ENCODE measurements at places on chromosomes 4 and X. TPM values are rescaled to one million over a fixed set of nuclear protein-coding genes. Genes with fewer than 3 reads are reported as not detected.

PJA1 gene
- 20.7 TPM for total RNA-seq

STK32B gene
- total RNA-seq = not detected

NMU gene
- 0.63 TPM for total RNA-seq

BEND2 gene
- total RNA-seq = not detected

CHRDL1 gene
- total RNA-seq = not detected

EXOC1L gene
- total RNA-seq = not detected

PIR gene
- 3.1 TPM for total RNA-seq

DNA sequence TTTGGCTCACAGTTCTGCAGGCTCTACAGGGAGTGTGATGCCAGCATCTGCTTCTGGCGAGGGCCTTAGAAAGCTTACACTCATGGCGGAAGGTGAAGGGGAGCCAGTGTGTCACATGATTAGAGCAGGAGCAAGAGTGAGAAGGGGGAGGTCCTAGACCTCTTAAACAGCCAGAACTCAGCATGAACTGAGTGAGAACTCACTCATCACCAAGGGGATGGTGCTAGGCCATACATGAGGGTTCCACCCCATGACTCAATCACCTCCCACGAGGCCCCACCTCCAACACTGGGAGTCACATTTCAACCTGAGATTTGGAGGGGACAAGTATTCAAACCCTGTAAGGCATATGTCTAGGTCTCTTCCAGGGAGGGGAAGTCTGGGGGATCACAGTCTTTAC, 33.4 kb downstream of the SPRY1 start:
- peaks cover 2% of the 10 kb centered on the region for H3K27me3 ChIP-seq
- peaks cover 3% of the 10 kb centered on the region for H3K4me1 ChIP-seq
- no peak overlapping the region for H3K27ac ChIP-seq
- H3K4me3 ChIP-seq = no peak overlapping the region

DNA sequence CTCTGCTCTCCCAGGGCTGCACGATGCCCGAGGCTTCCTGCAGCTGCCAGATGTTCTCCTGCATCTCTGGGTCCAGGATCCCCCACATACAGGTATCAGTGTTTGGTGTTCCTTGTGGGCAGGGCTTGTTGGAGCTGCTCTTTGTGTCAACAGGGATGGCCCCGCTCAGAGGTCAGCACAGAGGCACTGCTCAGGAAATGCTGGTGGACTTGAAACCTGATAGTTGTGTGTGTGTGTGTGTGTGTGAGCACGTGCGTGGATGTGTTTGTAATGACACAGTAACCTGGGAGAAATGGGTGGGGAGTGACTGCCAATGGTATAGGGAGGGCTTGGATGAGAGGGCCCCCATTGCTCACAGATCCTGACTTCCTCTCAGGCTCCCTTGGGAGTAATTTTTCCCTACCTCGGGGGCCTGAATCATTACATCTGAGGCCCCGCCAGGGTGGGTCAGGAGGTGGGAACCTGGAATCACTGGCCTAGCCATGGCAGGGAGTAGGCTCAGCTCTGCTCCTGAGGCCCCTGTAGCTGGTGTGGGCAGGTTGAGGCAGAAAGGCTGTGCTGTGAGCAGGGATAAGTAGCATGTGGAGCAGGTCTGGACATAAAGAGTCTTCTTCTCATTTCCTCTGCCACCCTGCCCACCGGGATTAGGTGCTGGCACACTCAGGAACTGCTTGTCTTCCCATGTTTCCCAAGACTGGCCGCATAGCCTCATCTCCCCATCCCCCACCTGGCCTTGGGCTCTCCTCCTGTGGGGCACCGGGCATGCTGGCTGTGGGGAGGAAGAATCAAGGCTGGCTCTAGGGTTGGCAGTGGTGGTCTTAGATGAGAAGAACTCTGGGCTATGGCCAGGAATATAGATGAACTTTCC, 2.5 kb upstream of the EFNB1 start:
- no peak for DNase-seq
- peaks cover 10% of the 10 kb centered on the region for H3K4me1 ChIP-seq
- no peak overlapping the region for H3K27ac ChIP-seq
- no peaks in the 10 kb centered on the region for H3K36me3 ChIP-seq
- no peaks in the 10 kb centered on the region for H3K27me3 ChIP-seq

- peaks cover 5% of the 10 kb centered on the region for H3K4me1 ChIP-seq
- H3K36me3 ChIP-seq = peaks cover 47% of the 10 kb centered on the region
- no peak for DNase-seq
- H3K27ac ChIP-seq = no peak overlapping the region
- no peak overlapping the region for H3K4me3 ChIP-seq
- H3K27me3 ChIP-seq = no peaks in the 10 kb centered on the region
Observed at GRCh38 chr4:3128976-3129375, 54.5 kb downstream of the HTT start.

DNA sequence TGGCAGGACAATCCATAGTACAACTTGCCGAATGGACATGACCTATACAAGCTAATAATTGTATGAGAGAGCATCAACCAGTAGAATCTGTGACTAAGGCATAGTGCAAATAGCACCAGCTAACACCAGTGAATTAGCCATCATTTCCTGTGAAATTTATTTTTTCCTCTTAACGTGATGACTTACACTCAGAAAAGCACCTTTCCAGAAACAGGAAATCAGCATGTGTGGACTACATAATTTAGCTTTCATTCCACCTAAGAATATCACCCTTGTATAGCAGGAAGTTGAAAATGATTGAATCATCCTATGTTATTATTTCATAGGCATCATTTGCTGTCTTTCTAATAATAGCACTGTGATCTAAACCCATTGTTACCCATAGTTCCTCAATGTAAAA, 1393.4 kb upstream of the PCDH7 start:
- H3K27me3 ChIP-seq = no peaks in the 10 kb centered on the region
- H3K4me3 ChIP-seq = no peak overlapping the region
- H3K27ac ChIP-seq = no peak overlapping the region
- DNase-seq = no peak

DNA sequence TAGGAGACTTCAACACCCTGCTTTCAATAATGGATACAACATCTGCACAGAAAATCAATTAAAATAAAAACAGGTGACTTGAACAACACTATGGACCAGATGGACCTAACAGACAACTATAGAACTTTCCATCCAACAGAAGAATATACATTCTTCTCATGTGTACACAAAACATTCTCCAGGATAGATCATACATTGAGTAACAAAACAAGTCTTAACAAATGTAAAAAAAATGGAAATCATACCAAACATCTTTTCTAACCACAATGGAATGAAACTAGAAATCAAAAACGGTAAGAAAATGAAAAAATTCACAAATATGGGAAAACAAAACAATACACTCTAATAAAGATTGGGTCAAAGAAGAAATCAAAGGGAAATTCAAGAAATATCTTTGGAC, 24.7 kb downstream of the CYP2U1 start:
- no peak overlapping the region for H3K27ac ChIP-seq
- DNase-seq = no peak
- H3K4me1 ChIP-seq = no peaks in the 10 kb centered on the region

GRCh38 chrX:130196466-130196865, 24.7 kb downstream of the RAB33A start:
- peaks cover 2% of the 10 kb centered on the region for H3K4me1 ChIP-seq
- no peaks in the 10 kb centered on the region for H3K27me3 ChIP-seq

- H3K36me3 ChIP-seq = no peaks in the 10 kb centered on the region
- no peak for DNase-seq
Observed at GRCh38 chrX:103518571-103518970, 718 bp downstream of the RAB40A start.

GRCh38 chr4:121072224-121073003, at the start of gene NDNF:
NDNF (minus strand) TSS chr4:121072535; CDS start chr4:121045837, 26,698 bp downstream.
- peak; percentile 63 for DNase-seq
- peak within 1 kb of the TSS; percentile 71 for H3K4me3 ChIP-seq
- H3K4me1 ChIP-seq = peaks cover 18% of the 10 kb centered on the region
- no peaks in the 10 kb centered on the region for H3K36me3 ChIP-seq
- peaks cover 56% of the 10 kb centered on the region for H3K27me3 ChIP-seq

GRCh38 chr4:77437079-77437478, 168.5 kb upstream of the CXCL13 start:
- H3K4me1 ChIP-seq = peaks cover 14% of the 10 kb centered on the region
- no peaks in the 10 kb centered on the region for H3K36me3 ChIP-seq
- H3K4me3 ChIP-seq = no peak overlapping the region
- no peaks in the 10 kb centered on the region for H3K27me3 ChIP-seq

DNA sequence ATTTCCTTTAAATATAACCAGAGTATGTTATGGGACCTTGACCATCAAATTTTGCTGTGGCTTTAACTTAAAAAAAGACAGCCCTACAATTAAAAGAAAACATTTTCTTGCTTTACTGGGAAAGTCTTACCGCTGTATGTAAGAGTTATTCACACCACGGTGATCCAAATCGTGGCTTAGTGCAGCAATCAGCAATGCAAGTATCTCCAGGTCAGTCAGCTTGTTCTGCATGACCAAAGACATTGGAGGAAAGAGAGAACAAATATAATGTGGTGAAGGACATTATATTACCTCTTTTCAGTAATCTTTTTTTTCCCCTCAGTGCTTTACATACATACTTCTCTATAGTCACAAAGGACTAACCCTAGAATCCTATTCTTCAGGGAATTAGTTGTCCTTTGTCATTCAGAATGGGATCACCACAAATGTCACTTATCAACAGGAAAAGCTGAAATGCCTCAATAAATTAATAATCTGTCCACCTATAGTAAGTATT, 109.6 kb downstream of the PDE5A start:
- no peak overlapping the region for H3K4me3 ChIP-seq
- H3K4me1 ChIP-seq = no peaks in the 10 kb centered on the region
- no peak for DNase-seq

GRCh38 chrX:26352891-26353430, 137.0 kb downstream of the MAGEB5 start:
- H3K36me3 ChIP-seq = no peaks in the 10 kb centered on the region
- DNase-seq = no peak
- no peak overlapping the region for H3K4me3 ChIP-seq
- H3K4me1 ChIP-seq = no peaks in the 10 kb centered on the region
- H3K27me3 ChIP-seq = no peaks in the 10 kb centered on the region

- H3K27ac ChIP-seq = no peak overlapping the region
- no peaks in the 10 kb centered on the region for H3K4me1 ChIP-seq
- DNase-seq = no peak
- no peaks in the 10 kb centered on the region for H3K36me3 ChIP-seq
Observed at GRCh38 chr4:17769406-17770174, 11.8 kb downstream of the FAM184B start.

DNA sequence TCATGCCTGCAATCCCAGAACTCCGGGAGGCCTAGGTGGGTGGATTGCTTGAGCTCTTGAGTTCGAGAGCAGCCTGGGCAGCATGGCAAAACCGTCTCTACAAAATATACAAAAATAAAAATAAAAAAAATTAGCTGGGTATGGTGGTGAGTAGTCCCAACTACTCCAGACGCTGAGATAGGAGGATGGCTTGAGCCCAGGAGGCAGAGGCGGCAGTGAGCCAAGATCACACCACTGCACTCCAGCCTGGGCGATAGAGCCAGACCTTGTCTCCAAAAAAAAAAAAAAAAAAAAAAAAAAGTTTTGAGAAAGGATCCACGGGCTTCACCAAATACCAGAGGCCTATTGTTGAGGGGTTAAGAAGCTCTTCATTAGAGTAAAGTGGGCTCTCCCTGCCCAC, 8.0 kb downstream of the SUPT20HL2 start:
- no peaks in the 10 kb centered on the region for H3K36me3 ChIP-seq
- H3K4me1 ChIP-seq = peaks cover 2% of the 10 kb centered on the region
- H3K27me3 ChIP-seq = no peaks in the 10 kb centered on the region

DNA sequence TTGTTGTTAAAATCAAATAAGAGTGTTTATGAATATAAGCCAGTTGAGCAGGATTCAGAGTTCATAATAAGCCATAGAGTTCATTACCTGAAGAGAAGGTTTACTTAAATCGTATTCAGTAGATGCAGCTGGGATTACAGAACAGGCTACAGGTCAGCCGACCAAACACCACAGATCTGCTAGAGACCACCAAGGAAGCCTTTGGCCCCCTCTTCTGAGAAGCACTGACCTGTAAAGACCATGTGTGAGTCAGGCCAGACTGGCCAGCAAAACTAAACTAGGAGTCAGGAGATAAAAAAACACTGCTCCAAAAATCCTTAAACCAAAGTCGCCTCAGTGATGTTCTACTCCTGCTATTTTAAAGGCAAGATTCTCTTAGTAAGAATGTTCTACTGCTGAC, 1125.5 kb downstream of the FAT4 start:
- no peaks in the 10 kb centered on the region for H3K36me3 ChIP-seq
- no peak for DNase-seq
- H3K27me3 ChIP-seq = no peaks in the 10 kb centered on the region

- H3K36me3 ChIP-seq = no peaks in the 10 kb centered on the region
- no peaks in the 10 kb centered on the region for H3K27me3 ChIP-seq
- no peaks in the 10 kb centered on the region for H3K4me1 ChIP-seq
- DNase-seq = no peak
- H3K27ac ChIP-seq = no peak overlapping the region
- H3K4me3 ChIP-seq = no peak overlapping the region
Observed at GRCh38 chr4:138267835-138268234, 25.7 kb upstream of the SLC7A11 start.

DNA sequence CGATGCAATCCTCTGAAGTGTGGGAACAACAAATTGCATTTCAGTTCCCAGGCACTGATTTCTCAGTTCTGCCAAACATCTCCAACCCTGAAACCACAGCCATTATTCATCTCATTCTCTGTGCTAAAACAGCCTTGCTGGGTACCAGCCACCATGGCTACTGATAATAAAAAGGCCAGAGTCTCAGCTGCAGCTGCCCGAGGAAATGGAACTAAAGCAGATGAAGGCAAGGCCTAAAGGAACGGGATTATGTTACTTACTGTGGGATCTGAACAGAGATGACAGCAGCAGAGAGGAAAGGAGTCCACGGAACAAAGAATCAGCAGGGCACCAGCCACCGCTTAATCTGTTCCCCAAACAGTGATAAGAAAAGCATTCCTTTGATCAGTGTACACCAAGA, 155.7 kb downstream of the PAPSS1 start:
- no peaks in the 10 kb centered on the region for H3K36me3 ChIP-seq
- H3K27ac ChIP-seq = no peak overlapping the region
- H3K4me3 ChIP-seq = no peak overlapping the region
- H3K27me3 ChIP-seq = peaks cover 6% of the 10 kb centered on the region
- no peaks in the 10 kb centered on the region for H3K4me1 ChIP-seq

DNA sequence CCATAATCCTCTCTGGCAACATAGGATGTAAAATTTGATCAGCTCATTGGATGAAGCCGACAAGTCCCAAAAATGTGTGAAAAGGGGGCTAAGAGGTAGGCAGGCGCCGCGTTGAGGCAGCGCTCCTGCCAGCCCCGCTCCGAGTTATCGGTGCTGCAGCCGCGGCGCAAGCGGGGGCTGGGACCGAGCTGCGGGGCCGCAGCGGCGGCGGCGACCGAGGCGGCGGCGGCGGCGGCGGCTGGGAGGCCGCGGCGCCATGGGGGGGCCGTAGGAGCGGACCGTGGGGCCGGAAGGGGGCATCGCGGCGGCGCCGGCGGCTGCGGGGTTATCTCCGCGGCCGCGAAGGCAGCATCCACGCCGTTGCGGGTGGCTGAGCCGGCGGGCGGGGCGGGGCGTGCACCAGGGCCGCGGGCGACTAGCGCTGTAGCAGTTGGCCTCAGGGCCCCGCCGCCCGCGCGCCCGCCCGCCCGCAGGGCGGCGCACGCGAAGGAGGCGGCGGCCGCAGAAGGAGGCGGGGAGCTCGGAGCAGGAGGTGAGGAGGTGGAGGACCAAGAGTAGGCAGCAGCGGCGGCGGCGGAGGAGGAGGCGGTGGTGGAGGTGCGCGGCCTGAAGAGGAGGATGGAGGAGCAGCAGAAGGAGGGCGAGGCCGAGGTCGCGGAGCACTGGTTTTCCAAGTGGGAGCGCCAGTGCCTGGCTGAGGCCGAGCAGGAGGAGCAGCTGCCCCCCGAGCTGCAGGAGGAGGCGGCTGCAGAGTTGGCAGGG, 126.0 kb upstream of the CXorf66 start:
- H3K4me1 ChIP-seq = no peaks in the 10 kb centered on the region
- peaks cover 8% of the 10 kb centered on the region for H3K27me3 ChIP-seq
- no peak overlapping the region for H3K27ac ChIP-seq
- peak; percentile 43 for DNase-seq
